Activated CD4-positive, alpha-beta T cell treated with anti-CD3 and anti-CD28 coated beads, Interleukin-2, amount 10 ng/mL, durations not matched to agents 24 days and 14 days (primary cell): ENCODE measurements at places on chromosomes 13 and 19.

GRCh38 chr13:90675129-90675528 is 672.4 kb upstream of the MIR17HG start:
- no peak for DNase-seq
- no peaks in the 10 kb centered on the region for H3K36me3 ChIP-seq
- H3K4me3 ChIP-seq = no peak overlapping the region
- H3K27me3 ChIP-seq = no peaks in the 10 kb centered on the region

DNA sequence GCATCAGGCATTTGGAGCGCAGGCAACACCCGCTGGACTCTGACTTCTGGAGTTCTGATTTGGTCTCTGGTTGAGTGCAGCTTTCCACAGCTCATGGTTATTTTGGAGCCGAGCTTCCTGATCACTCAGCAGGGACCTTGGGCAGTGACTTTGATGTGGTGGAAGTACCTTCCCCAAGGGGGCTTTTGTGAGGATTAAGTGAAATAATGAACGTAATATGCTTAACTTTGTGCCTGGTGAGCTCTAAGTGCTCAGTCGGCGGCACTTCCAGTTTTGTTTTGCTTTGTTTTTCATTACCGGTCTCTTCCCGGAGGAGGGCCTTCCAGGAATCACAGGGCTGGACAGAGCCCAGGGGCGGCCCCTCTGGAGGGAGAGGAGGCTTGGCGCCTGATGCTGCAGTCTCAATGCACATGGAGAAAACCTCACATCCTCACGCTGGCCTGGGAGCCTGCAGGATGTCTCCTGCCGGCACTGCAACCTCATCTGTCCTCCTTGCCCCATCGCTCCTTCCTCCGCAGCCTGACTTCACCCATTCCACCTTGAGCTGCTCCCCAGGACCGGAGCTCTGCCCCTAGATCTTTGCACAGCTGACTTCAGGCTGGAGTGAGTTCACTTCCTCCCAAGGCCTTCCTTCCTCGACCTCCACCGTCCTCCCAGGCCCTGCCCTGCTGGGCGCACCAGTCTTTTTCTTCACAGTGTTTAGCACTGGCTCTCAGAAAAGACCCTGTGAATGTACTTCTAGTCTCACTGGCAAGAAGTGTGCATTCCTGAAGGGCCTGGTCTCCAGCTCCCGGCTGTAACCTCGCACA is 1.5 kb downstream of the PLEKHF1 start:
- DNase-seq = peak; percentile 78
- peak overlapping the region; percentile 95 for H3K4me3 ChIP-seq
- no peaks in the 10 kb centered on the region for H3K27me3 ChIP-seq
- H3K36me3 ChIP-seq = peaks cover 28% of the 10 kb centered on the region
- H3K27ac ChIP-seq = peak overlapping the region; percentile 94
- peaks cover 68% of the 10 kb centered on the region for H3K4me1 ChIP-seq

DNA sequence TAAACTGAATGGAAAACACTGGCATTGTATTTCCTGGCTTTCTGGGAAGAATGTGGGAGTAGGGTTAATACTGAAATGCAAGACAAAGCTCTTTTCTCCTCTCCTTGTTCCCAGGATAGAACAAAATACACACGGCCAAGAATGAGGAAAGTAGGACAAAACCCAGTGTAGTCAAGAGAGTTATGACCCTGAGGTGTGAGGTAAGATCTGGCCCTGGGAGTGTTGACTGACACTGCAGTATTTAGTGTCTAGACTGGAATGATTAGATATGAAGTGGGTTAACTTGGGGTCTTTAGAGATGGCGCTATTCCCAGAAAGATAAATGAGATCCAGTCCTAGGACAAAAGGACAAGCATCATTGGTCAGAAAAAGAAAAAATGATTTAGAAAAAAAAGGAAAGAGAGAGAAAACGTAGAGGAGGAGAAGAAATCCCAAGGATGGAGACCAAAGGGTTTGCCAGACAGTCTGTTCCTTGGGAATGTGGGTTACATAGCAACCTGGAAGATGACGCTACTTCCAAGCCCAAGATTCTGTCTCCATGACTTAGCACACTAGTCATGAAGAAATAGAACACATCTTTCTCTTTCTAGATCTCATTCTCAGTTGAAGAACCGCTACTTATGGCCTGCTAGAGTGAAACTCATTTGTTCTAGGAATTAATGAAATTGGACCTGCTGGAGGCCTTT is 543.6 kb upstream of the GPC6 start:
- H3K4me3 ChIP-seq = no peak overlapping the region
- no peak overlapping the region for H3K27ac ChIP-seq
- H3K36me3 ChIP-seq = no peaks in the 10 kb centered on the region
- DNase-seq = no peak
- no peaks in the 10 kb centered on the region for H3K27me3 ChIP-seq
- H3K4me1 ChIP-seq = no peaks in the 10 kb centered on the region

DNA sequence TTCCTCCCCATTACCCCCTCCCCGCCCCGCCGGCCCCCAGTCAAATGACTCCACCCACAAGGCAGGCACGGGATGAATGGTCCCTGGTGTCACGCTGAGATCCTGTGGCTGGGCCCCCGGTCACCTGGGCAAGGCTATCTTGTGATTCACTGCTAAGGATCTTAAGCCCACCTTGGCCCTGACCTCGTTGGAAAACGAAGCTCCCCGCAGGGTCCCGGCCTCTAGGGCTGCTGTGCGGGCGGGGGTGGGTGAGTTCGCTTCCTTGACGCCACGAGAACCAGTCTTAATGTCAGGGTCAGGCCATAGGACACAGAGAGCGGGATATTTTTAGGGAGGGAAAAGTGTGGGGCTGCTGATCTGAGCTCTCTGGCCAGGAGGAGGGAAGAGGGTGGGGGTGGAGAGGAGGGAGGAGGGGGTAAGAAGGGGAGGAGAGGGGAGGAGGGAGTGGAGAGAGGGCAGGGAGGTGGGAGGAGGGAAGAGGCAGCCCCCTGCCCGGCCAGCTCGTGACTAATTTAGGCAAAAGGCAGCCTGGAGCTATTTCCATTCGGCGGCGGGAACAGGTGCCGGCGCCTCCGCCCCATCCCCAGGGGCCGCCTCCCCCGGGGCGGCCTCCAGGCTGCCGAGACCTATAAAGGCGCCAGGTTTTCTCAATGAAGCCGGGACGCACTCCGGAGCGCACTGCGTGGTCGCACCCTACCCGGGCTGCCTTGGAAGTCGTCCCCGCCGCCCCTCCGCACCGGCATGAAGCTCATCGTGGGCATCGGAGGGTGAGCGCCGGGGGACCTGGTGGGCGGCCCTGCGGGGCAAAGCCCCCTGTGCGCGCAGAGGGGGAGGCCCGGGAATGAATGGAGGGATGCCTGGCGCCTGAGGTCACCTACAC is at the start of gene NMRK2:
NMRK2 (plus strand) TSS at position 139 of the 880 bp plus-strand sequence; CDS start at position 742, 603 bp downstream.
- no peak within 1 kb of the TSS for H3K27ac ChIP-seq
- H3K36me3 ChIP-seq = no peaks in the 10 kb centered on the region
- no peak for DNase-seq
